Left renal cortex interstitium (tissue), 4 donors: ENCODE measurements at places on chromosomes 12 and 14.

DNA sequence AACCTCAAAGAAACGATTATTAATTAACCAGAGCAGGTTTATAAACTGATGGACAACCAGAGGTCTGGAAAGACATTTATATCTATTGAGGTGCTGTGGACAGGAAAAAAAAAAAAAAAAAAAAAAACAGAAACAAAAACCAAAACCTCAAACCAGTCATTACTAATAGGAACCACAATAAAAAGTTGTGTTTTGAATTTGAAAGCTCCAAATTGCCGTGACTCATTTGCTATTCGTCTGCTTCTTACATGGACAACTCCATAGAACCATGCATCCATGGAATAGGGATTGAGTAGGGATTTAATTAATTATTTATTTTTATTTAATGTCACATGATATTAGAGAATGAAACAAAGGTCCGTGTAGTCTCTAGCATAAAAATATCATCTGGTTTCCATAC lies 134.1 kb upstream of the SSTR1 start:
- no peak for DNase-seq

DNA sequence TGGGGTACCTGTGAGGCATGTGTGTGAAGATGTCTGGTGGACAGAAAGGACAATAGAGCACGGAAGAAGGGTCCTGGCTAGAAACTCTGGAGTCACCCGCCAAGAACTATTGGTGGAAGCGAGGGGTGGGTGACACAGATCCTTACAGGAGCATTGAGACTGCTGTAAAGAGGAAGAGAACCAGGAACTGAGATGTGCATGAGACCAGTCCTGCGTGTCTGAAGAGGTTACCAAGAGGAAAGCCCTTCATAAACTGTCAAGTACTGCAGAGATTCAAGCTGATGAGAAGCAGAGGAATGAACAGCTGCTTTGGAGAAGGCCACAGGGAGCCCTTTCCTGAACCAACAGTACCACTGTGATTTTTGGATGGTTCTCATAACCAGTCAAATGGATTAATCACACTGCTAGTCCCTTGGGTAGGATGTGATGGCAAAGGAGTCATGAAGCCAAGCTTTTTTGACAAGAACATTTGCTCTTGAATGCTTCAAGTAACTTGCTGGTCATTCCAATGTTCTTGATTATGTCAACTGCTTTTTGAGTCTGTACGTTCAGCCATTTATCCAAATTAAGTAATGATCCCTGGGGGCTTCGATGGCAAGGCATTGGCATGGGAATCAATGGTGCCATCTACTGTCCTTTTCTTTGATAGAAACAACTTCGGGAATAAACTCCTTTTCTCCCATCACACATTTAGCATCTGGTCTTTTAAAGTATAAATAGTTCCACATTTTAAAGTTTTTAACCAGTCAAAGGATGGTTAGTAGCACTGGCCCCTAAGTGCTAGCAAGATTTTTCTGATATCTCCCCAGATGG lies 42.9 kb downstream of the GPR135 start:
- no peak for DNase-seq

- DNase-seq, result no peak
Observed at GRCh38 chr12:10851243-10851858, 2.1 kb upstream of the PRR4 start.

GRCh38 chr14:93040982-93041381 lies 74.7 kb downstream of the ITPK1 start:
- DNase-seq, result no peak

- no peak for DNase-seq
Observed at GRCh38 chr12:115507951-115508722, 769.4 kb downstream of the MED13L start.
